ENCODE measurements at places on chromosomes 3 and 15.

DNA sequence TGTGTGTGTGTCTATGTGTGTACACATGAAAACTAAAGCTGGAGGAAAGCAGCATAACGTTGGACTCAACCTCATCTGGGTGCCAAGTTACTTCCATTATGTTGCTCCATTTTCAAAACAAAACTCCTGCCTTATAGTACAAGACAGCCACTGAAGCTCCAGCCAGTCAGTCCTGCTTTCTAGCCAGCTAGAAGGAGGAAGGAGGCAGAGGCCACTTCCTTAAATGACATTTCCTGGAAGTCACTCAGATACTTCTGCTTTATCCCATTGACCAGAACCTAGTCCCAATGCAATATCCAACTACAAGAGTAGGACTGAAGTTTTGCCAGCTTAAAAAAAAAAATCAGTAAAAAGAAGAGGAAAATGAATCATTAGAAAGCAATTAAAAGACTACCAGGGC lies 31.7 kb downstream of the CADPS start:
- DNase-seq, result no peak

GRCh38 chr3:179732661-179733348 lies 80.0 kb downstream of the USP13 start:
- DNase-seq, result no peak

GRCh38 chr3:40208251-40208650 lies 101.3 kb upstream of the EIF1B start:
- no peak for DNase-seq

DNA sequence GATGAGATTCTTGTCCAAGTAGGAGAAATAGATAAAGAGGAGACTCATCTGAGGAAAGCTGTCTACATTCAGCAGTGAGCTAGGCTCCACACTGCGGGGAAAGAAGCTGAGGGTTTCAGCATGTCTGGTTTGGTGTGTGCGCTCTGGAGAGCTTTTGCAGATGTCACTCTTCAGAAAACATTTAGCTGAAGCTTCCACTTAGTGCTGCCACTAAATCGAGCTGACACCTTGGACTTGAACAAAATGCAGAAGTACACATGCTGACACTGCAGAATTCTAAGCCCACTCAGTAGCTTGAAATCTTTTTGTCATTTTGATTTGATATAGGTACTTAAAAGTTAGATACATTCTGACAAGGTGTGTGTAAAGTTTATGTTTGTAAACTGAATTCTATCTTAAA lies 32.3 kb upstream of the CRTC3 start:
- no peak for DNase-seq

DNA sequence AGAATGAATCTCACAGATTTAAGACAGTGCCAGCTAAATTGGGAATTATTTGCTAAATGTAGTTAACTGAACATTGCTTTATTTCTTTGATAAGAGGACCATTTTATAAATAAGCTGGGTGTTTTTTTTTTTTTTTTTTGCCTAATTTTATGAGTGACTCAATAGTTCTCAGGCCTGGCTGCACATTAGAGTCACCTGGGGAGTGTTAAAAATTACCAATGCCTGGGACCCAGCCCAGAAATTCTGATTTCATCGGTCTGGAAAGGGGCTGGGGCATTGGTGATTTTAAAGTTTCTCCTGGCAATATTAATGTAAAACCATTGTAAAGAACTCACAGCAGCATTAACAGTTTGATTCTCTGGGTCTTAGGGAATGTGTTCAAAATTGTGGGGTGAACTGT lies 51.2 kb upstream of the PHLDB2 start:
- DNase-seq, result no peak

DNA sequence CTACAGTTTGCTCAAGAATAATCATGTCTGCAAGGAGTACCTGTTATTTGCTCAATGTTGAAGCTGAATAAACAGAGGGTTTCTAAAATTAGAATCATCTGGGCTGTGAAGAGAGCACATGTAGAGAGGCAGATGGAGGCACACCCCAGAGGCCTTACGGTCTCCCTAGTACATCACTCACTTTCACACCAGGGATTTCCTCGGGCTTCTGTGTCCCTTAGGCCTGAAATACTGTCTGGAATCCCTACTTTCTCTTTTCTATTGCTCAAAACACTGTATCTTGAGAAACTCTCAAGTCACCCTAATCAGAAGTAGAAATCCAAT lies 473.7 kb upstream of the ROBO2 start:
- DNase-seq, result no peak

GRCh38 chr3:99741588-99741987 lies 76.1 kb upstream of the CMSS1 start:
- no peak for DNase-seq

DNA sequence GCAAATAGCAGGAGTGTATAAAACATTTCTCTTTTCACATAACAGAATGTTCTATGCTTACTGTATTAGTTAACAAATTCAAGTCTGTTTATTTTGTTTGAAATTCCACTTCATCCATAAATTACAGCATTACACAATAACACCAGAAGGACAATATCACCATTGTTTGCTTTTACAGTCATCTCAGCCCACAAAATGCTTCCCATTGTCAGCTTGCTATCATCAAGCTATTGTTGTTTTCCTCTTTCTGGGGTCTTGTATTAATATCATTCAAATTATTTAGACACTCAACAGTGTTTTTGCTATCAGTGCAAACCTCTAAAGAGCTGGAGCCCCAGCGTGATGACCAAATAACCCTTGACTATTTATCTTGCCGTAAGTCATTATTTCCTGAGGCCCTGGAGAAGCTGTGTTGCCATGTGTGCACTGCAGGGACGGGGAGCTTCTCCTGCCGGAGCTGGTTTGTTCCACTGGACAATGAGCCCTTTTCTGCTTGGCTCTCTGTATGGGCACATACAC lies 1.1 kb downstream of the SAMMSON start:
- no peak for DNase-seq

DNA sequence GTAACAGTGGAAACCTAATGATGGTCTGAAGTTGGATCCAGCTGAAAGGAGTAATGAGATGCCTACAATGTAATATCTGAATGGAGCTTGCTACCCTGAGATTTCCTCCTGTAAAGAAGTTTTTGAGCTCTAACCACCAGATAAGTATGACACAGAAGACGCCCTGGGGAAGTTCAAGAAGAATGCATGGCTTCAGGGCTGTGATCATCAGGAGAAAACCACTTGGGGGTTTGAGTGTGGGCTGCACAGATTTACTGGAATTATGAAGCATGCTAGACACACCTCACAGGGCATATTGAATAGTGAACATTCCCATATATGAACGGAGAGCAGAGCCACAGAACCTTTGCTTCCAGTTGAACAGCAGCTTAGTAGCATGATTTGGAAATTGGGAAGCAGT lies 10.6 kb upstream of the CCDC80 start:
- no peak for DNase-seq

DNA sequence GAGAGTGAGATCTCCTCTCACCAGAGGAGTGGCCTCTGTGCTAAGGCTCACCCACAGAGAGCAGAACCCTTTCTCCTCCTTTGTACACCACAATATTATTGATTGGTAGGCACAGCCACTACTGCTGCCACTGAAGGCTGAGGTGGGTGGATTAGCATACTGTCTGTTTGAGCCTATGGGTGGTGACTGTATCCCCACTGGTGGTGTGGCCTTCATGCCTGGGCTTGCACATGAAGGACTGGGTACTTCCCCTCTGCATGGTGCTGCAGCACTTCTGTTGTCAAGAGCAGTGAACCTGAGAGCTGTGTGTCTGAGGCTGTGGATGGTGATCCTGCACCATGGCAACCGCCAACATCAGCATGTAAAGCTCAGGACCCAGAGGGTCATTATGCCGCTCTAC lies 35.7 kb upstream of the NECTIN3 start:
- no peak for DNase-seq
